ENCODE measurements at places on chromosomes 6 and 20.

DNA sequence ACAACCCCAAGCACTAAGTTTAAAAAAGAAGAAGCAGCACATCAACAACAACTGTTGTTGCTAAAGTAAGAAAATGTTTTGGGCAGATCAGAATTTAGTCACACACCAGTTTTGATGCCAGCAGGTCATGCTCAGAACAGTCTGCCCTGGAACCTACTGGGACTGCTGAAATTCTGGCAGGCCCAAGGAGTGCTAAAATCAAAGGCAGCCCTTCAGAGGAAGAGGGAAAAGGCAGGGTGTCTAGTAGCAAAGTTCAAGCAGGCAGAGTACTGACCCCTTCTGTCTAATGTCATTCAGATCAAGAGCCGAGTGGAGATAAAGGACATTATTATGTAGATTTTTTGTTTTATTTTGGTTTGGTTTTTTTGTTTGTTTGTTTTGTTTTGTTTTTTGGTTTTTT is 96.6 kb upstream of the LOC128125822 start:
- DNase-seq, result no peak

DNA sequence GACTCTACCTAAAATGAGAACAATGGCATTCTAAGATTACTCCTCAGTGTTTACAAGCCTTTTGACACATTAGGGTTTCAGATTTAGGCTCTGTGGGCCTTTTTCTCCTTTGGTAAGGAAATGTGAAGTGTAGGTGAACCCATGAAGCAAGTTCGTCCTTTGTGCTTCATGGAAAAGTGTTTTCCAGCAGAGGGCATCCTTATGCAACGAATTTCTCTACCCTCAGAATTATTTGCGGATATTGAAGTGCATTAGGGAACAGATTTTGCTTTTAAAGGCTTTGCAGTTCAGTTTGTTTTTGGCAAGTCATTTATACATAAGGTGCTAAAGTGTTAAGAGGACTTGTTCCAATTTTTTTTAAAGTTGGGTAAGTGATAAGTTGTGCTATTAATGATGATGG is 55.7 kb upstream of the FERMT1 start:
- peak; percentile 14 for DNase-seq

DNA sequence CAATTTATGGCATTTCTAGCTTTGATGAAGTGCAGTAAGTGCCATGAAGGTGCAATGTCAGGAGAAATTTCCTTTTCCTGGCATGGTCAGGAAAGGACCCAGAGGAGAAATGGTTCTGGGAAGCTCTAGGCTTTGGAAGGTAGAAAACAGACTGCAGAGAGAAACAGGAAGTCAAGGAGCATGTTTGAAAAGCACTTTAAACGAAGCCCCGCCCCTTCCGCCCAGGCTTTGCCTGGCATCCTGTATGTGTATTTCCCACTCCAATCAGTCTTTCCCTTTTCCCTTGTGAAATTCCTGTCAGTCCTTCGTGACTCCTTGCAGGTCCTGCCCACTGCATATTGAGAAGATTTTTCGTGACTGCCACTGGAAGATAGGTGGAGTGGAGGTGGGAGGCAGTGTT is 320.9 kb upstream of the SASH1 start:
- DNase-seq, result no peak

DNA sequence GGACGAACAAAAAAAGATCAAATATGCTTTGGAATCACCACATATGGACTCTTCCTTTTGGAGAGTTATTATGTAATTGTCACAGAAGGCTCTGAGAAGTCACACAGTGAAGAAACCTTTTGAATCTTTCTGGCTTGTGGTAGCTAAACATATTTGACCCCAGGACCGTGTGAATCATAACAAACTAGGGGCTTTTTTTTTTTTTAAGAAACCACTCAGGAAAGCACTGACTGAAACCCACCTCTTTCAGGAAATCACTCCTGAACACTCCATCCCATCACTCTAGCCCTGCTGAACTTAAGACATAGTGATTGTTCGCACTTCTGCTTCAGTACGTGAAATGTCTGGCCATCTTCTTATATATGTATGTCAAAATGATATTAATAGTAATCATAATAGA is 495.9 kb upstream of the ARID1B start:
- DNase-seq, result no peak

Measured in AG08396 (cell line).